ENCODE measurements at places on chromosomes 6 and 20.
A peak's percentile ranks its signal among the peaks of the same experiment; 100 is the strongest.

GRCh38 chr20:47809161-47809960, 24.1 kb upstream of the SULF2 start:
- DNase-seq: no peak

GRCh38 chr6:106974336-106974998, at the start of gene CD24:
TSS of gene CD24 (minus strand) at chr6:106974729. CDS start at chr6:106974646, 83 bp downstream.
- DNase-seq: peak; percentile 26

GRCh38 chr6:75331151-75331550, 46.6 kb upstream of the TMEM30A start:
- DNase-seq: no peak

DNA sequence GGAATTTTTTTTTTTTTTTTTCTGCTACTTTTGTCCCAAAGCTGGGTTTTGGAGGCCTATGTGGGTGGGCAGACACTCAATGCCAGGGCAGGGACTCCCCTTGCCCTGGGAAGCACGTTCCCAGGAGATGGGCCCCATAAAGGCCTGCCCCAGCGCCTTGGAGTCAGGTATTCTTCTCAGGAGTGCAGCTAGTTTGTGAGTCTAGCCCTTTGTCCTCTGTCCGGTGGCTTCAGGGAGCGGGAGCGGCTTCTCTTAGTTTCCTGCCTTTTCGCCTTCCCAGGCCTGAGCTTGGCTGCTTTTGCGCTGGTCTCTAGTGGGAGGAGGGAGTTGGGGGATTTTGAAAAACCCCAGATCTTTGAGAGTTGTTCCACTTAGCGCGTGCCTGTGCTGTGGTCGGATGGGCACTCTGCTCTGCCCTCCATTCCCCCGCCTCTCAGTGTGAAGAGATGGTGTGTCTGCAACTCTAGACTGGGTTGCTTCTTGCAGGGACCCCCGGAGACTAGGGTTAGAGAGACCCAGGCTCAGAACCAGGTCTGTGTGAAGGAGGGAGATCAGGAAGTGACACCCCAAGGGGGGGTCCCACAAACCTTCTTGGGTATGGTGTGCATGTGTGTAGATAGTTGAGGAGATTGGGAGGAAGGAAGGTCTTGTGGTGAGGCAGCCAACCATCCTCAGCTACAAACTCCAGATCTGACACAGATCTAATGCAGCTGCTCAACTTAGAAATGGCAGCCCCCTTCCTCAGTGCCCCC, 1.3 kb downstream of the PLCG1 start:
- peak; percentile 31 for DNase-seq
